H54 (cell line): ENCODE measurements at places on chromosomes 11 and 22.

DNA sequence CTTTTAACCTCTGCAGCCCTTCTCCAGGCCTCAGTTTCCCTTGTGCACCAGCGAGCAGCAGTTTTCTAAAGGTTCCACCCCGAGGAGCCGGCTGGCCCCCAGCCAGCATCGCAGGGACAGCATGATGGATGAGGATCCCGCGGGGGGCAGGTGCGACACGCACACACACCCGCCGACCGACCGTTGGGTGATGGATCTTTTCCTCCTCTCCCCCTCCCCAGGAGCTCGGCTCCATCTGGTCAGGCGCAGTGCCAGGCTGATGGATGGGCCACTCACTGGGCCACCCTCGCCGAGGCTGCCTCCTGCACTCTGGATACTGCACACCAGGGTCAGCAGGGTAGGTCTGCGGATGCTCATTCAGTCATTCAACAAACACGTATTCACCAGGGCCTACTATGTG lies 12.8 kb upstream of the CABP7 start:
- DNase-seq: no peak

DNA sequence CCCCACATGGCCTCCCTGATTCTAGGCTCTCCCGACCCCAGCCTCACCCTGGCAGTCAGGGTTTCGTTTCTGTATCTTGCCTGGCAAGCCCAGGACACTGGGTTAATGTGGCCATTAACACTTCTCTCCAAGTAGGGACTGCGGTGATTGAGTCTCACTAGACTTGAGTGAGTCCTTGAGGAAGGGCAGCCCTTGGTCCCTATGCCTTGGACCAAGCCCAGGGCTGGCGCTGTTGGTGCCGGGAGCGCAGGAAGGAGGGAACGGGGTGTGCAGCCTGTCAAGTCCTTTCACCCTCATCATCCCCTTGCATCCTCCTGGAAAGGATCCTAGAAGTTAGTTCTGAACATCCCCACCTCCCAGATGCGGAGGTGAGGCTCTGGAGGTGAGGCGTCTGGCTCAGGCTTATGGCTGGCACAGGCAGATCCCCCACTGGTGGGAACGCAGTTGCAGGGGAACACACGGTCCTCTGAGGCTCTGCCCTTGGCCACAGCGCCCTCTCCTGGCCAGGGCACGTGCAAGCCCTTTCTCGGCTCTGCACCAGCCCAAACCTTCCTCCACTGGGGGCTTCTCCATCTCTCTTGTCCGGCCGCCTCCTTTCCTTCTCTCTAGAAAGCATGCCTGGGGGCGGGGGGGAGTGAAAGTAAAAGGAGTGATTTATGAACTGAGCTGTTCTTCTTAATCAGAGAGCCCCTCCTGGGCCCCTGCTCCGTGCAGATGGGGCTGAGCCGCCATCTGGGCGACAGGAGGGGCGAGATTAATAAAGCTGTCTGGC lies 56.7 kb downstream of the TP53I11 start:
- peak; percentile 84 for DNase-seq

- DNase-seq: peak; percentile 55
These were observed at the start of gene HYLS1 for GRCh38 chr11:125887373-125888324. HYLS1 (plus strand) TSS chr11:125887668; CDS start chr11:125899369, 11,701 bp downstream.

DNA sequence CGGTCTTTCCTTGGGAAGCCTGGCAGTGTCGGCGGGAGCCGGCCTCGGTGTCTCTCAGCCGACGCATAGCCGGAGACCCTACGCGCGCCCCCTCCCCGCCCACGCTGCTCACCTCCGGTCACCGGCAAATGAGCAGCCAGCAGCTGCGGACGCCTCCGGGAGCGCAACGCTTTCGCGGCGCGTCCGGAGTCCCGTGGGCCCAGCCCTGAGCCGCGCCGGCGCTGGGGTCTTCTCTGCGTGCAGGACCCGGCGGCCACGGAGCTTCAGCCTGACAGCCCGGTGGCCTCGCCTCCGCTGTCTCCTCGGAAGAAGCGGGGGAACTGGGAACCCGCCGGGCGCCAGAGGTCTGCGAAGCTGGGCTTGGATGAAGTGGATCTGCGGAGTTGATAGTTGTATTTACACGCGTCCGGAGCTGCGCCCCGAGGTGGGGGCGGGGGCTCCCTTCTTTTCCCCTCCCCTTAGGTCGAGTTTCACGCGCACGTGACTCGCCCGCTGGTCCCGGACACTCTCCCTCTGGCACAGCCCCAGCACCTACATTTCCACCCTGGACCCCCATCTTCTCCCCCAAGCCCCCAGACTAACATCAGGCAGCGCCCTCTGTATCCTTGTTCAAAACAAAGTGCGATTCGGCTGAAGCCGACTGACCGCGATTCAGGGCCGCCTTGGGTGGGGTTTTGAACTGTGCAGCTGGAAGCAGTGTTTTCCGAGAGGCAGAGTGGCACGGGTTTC lies at the start of gene SLC43A1:
SLC43A1 (minus strand) TSS at position 371 of the 729 bp plus-strand sequence. CDS start 1,591 bp downstream, outside the sequence.
- peak; percentile 60 for DNase-seq

DNA sequence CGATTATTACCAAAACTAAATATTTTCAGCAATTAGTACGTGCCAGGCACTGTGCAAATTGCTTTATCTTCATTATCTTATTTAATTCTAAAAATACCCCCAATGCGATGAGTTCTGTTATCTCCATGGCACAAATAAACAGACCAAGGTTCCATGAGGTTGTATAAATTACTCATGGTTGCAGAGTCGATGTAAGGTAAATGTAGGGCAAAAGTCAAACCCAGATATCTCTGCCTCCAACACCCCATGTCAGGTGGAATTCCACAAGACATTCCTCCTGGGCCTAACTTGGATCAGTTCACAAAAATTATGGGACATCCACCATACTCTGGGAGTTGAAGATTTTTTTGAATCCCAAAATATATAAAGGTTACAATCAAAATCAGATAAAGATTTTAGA lies 43.7 kb downstream of the ISX start:
- DNase-seq: no peak
